Endothelial cell (in vitro differentiated cells): ENCODE measurements at places on chromosomes 11 and 22.

DNA sequence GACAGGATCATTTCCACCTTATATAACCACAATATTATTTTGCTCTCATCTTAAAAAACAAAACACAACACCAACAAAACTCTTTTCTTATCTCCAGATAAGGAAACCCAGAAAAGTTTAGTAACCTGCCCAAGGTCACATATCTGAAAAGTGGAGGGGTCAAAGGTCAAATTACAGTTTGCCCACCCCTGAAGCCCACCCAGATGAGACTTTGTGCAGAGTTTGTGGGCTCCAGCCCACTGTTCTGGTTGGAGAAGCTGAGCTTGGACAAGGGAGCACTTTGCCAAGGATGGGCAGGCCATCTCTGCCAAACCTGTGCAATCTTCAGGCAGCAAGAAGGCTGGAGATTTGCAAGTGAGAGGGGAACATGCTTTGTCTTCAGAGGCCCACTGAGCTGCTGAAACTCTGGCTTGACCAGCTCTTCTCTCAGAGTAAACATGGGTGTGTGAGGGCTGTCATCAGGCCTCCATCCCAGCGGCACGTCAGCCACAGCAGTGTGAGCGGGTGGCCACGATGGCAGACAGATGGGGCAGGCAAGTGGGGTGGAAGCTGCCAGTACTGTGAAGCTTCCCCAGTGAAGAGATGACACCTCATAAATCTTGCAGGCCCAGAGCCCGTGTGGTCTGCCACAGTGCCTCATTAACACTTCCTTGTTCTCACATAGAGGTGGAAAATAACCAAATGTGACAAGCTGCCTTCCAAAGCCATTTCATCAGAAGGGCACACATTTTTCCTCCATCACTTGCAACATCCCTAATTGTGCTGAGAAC, 111.8 kb downstream of the CCDC81 start:
- DNase-seq: no peak

GRCh38 chr11:70618431-70619101, 220.2 kb downstream of the CTTN start:
- DNase-seq: no peak

- DNase-seq: no peak
Observed at GRCh38 chr11:111840143-111840542, 31.2 kb downstream of the ALG9 start.

DNA sequence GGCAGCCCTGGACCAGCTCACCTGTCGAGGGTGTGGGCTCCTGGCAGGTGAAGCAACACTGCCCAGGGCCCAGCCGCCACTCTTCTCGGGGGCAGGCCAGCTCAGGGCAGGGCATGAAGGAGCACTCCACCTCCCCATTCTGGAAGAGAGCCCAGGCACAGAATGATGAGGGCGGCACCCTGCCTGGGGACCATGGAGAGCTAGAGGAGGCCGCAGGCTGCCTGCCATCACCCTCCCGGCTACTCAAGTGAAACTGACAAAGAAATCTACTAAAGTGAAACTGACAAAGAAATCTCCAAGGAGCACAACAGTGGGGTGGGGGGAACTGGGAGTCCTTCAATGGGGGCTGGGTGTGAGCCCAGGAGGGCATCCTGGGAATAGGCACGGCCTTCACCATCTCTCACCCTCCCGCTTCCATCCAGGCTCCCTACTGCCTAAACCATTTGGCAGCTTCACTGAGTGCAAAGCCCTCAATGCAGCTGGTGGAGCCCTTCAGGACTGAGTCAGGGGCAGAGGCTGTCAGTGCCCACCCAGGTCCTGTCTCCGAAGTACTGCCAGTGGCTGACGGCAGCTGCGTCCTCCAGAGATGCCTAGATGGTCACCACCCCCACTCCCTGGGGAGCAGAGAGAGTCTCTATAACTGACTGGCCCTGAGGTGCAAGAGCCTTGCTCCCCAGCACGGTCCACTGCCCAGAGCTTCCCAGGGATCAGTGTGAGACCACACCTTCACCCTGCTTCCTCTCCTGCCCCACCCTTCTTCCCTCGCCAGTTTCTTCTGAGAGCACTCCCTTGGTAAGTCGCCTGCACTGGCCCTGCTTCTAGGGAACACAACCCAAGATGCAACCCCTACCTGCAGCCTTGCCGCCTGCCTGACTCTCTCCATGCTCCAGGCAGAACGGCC, 21.7 kb downstream of the VWCE start:
- DNase-seq: no peak

DNA sequence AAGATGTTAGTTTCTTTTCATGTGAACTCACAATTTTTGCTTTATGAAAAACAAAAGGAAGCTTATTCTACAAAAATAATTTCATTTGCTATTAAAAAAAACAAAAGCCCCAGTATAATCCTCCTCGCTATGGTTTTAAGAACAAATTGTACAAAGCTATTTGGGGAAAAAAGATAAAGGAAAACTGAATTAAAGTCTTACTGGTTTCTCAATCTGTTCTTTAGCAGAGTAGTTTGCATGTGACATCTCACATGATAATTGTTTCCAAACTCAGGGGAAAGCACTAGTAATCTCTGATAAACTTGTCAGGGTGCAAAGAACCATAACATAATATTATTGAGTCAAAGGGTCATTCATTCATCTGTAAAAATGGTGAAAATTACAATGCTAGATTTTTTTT, 2.9 kb upstream of the DDI1 start:
- no peak for DNase-seq

- no peak for DNase-seq
Observed at GRCh38 chr11:77035580-77035979, 1.4 kb downstream of the B3GNT6 start.

GRCh38 chr11:14179116-14179820, 179.7 kb downstream of the RRAS2 start:
- no peak for DNase-seq

DNA sequence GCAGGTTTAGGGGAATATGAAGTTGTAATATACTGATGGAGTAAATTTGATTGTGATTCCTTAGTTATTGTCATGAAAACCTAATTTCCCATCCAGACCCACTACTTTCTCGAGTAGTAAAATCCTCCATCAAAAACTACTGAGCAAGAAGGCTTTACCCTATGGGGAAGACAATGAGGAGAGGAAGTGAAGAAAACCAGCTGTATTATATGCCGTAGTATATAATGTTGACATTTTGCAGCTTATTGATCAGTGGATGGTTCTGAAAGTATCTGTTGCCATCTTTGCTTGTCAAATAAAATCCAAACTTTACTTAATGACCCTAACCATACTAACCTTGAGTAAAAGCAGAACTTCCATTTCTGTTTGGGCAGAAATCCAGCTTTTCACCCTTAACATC, 292.8 kb upstream of the RAG2 start:
- DNase-seq: no peak

- no peak for DNase-seq
Observed at GRCh38 chr11:46952553-46952952, 16.0 kb downstream of the CSTPP1 start.

DNA sequence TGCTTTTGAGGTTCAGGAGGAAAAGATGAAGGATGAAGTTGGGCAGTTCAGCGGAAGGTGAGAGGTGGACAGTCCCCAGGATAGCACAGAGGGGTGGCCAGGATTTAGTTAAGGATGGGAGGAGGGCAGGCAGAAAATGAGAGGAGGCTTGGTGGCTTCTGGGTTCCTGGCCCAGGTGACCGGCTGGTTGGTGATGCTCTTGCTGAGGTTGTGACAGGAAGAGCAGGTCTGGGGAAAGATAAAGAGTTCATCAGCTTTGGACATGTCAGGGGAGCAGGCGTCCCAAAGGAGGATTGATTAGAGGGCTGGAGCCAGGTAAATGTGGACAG, 27.6 kb upstream of the P2RY2 start:
- no peak for DNase-seq

DNA sequence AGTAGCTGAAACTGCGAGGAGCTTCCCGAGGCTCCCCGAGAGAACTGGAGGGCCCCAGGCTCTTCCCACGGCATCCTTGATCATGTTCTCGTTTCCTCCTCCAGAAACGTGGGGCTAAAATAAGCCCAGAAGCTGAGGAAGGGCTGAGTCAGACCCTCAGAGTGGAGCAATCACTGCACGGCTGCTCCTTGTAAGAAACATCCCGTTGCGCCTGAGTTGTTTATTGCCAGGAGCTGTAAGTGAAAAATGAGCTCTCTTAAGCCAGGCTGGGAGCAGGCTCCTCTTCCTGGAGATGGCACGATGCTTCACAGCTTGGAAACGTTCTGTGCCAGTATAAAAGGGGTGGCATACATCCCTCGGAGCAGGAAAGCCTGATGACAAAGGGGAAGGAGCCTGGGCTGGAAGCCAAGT, 47.3 kb upstream of the SYN3 start:
- no peak for DNase-seq

DNA sequence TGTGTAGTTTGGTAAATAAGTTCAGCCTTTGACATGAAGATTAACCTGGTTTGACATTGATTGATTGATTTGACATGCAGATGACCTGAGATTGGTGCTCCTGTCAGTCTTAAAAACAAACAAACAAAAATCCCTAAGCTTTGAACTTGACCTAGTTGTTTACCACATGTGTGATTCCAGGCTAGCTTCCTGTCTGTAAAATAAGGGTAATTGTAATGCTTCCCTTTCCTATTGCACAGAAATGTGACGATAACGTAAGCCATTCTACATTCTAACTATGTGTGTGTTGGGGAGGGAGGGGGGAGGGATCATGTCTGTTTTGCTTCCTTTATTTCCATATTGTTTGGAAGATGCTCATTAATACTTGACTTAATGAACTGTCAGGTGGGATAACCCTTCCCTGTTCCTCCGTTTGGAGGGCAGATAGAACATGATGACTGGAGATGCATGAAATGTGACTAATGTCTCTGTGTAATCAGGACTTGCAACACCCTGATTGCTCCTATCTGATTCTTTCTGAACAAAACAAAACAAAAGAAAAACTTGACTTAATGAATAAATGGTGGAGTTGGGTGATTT, 106.1 kb upstream of the CLMP start:
- DNase-seq: no peak

DNA sequence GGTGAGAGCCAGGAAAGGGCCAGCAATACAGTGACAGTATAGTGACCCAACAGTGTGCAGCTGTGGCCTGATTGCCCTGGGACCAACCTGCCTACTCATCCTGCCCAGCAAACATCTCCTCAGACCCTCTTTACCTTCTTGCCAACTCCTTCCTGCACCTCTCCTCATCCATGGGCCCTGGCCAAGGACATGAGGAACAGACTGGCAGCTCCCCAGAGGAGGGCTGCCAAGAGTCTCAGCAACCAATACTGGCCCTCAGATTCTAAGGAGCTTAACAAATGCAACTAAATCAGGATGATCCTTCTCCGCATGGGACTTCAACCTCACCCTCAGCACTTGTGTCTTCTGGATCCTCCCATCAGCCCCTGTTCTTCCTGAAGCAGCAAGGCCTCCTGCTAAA, 77.0 kb downstream of the RPL27A start:
- no peak for DNase-seq

GRCh38 chr11:46942172-46942571, 5.6 kb downstream of the CSTPP1 start:
- no peak for DNase-seq
